M059J (cell line): ENCODE measurements at places on chromosomes 6 and 20. TPM values are rescaled to one million over a fixed set of nuclear protein-coding genes. Genes with fewer than 3 reads are reported as not detected.

DNA sequence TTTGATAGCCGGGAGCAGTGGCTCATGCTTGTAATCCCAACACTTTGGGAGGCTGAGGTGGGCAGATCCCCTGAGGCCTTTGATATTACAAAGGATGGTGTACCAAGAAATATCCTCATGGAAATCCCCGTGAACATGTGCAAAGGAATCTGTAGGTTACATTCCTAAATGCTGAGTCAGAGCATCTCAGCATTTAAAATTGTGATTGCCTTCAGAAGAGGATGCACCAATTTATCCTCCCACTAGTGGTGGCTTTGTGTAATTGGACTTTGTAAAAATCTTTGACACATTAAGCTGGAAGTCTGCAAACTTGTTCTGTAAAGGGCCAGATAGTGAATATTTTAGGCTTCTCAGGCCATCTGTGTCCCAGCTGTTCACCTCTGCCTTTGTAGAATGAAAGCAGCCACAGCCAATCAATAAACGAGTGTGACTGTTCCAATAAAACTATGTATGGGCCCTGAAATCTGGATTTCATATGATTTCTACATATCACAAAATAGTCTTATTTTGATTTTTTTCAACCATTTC lies 11.8 kb downstream of the TMEM14B start:
- DNase-seq = peak; percentile 98

DNA sequence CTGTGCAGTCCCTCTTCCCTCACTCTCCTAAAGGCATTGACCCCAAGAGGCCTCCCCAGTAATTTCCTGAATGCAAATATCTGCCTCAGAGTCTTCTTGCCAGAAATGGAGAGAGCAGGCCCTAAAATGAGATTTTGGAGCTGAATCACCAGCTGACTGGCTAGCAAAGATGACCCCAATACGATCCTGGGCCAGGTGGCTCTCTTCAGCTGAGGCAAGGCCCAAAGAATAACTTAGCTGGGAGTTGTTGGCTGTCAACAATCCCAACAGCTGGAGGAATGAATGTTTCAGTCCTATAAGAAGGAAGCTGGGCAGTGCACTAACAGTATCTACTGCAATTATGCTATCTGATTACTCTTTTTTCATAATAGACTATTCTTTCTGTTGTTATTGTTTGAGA lies 37.2 kb upstream of the VGLL2 start:
- no peak for DNase-seq

DNA sequence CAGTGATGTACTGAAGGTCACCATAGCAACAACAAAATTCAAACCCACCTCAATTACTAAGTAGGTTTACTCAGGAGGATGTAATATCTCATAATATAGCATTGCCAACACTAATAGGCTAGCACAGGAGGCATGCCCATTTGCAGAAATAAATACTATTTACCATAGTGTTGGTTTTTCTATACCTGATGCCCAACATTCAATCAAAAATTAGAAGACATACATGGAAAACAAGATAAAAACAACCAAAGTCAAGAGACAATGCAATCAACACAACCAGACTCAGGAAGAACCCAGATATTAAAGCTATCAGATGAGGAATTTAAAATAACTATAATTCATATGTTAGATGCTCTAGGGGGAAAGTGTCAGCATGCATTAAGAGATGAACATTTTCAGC lies 14.3 kb upstream of the TXNDC5 start:
- no peak for DNase-seq

GRCh38 chr6:112594886-112595594 lies 247.9 kb downstream of the RFPL4B start:
- DNase-seq = peak; percentile 49

- DNase-seq = peak; percentile 60
These were observed 115.2 kb downstream of the PSMB1 start for GRCh38 chr6:170437719-170438401.

- no peak for DNase-seq
These were observed 19.9 kb upstream of the ADTRP start for GRCh38 chr6:11798538-11798937.

DNA sequence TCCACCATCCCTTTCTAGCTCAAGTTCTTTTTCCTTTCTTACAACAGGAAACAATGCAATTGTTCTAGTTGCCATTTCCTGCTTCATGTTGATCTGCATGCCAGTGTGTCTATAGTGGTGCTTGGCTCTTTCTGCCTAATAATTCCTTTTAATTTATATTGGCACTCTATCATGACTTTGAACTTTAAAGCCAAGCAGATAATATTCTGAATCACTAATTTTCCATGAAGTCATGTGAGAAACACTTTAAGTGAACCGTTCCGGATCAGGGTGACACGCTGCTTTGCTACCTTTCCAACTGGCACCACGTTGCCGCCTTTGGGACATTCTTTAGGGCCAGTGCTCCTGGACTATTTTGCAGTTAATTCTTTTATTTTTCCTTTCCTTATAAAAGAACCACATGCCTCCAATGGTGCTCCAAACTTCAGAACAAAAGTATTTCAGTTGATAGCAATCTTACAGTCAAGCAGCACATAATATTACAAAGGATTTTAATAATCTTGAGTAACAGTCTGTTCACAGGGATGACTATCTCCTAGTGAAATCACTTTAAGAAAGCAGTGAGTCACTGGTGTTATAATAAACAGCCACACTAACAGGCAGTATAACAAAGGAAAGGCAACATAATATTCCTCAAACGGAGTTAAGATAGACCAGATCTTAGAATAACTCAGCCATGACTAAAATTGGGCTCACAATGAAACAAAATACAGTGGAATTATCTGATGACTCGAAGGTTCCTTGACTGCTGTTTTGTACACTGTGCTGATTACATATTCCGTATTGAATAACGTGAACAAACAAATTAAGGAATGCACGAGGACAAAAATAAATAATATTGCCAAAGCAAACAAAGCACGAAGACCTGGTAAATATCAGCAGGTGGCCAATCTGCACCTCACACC lies 19.0 kb upstream of the BLOC1S5 start:
- DNase-seq = peak; percentile 96

DNA sequence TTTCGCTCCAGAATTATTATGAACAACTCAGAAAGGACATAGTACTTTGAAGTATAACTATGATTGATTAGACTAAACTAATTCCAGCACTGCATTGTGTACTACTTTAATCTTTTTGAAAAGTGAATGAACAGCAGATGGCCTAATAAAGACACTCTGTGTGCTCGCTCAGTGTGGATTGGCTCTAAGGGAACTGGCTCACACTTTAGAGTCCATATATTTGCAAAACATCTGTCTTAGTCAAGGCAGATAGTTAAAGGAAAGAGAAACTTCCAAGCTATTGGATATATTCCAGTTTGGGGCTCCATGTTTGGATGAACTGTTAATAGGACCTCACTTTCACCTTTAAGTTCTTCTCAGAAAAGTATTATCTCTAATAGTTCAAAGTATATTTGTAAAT lies 218.9 kb downstream of the EYA4 start:
- DNase-seq = no peak

GRCh38 chr20:33883164-33883563 lies 72.0 kb downstream of the CHMP4B start:
- DNase-seq = no peak

- DNase-seq = peak; percentile 56
These were observed 93.4 kb downstream of the ANKS1A start for GRCh38 chr6:34982424-34982852.

DNA sequence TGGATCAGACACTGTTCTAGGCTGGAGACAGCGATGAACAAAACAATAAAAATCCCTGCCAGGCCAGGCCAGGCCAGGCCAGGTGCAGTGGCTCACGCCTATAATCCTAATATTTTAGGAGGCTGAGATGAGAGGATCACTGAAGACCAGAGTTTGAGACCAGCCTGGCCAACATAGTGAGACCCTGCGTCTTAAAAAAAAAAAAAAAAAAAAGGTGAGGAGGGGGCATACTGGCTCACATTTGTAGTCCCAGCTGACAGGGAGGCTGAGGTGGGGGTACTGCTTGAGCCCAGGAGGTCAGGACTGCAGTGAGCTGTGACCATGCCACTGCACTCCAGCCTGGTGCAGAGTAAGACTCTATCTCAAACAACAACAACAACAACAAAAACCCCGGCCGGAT lies 4.5 kb downstream of the MUCL3 start:
- DNase-seq = no peak

- DNase-seq = no peak
These were observed 6.1 kb downstream of the FBXO5 start for GRCh38 chr6:152976749-152977148.

GRCh38 chr6:5051394-5051793 lies 33.7 kb upstream of the PPP1R3G start:
- peak; percentile 17 for DNase-seq

DNA sequence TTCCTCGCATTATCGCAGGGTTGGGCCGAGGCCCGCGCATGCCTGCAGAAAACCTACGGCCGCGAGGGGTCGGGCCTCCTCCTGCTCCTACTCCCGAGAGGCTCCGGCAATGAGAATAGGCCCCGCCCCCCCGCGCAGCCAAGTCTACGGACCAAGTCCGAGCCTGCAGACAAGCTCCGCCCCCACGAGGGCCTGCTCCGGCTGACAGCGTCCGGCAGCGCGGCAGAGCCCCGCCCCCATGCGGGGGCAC lies 3.1 kb upstream of the GPSM3 start:
- DNase-seq = peak; percentile 100

- DNase-seq = peak; percentile 91
These were observed 43.6 kb downstream of the ADGRF1 start for GRCh38 chr6:46998436-46999017.

DNA sequence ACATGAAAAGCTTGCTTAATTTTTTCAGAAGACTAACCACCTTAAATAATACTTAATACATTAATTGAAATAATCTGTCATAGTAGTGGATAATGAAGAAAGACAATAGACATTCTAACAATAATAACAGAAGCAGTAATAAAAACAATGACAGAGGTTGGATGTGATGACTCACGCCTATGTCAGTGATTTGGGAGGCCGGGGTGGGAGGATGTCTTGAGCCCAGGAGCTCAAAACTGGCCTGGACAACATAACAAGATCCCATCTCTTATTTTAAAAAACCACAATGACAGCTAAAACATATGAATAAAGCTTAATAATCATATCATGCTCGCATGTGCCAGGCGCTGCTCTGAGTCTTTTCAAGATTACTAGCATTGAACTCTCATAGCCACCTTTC lies 105.5 kb downstream of the IPCEF1 start:
- peak; percentile 42 for DNase-seq

- no peak for DNase-seq
These were observed 15.3 kb upstream of the NKAIN2 start for GRCh38 chr6:123788319-123788718.

GRCh38 chr6:137903274-137903932 lies 36.3 kb downstream of the TNFAIP3 start:
- DNase-seq = no peak

- DNase-seq = peak; percentile 32
These were observed 109.4 kb upstream of the KCNG1 start for GRCh38 chr20:51132279-51132678.

DNA sequence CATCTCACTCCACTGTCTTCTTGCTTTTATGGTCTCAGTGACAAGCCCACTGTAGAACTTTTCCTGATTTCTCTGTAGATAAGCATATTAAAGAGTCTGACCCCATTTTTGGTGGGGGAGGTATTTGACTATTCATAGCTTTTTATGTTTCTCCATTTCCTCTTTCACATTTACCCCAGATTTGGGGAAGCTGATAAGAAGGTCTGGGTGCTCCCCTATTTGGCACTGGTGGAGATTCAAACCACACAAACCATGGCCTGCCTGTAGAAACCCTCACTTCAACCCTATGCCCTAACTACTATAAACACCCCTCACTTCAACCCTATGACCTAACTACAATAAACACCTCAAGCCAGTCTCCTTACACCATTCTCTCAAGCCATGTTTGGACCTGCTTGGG lies 196.2 kb upstream of the SYNDIG1 start:
- no peak for DNase-seq

The CSNK2A1 gene
- total RNA-seq = 146 and 269 TPM in 2 replicates

The FAM50B gene
- total RNA-seq = 1.0 and 1.2 TPM in 2 replicates

The FNDC1 gene
- total RNA-seq = not detected in 2 replicates

The TNFRSF21 gene
- total RNA-seq = 26.8 and 41.3 TPM in 2 replicates

The CLPSL2 gene
- not detected in 2 replicates for total RNA-seq

The RFX6 gene
- total RNA-seq = not detected in 2 replicates

The TSPO2 gene
- not detected in 2 replicates for total RNA-seq

The PTPRT gene
- total RNA-seq = not detected in 2 replicates

The FILIP1 gene
- 0.81 and 1.3 TPM in 2 replicates for total RNA-seq
